ENCODE measurements at places on chromosomes 16 and 17.

GRCh38 chr16:14069818-14070217 lies 1.3 kb upstream of the MRTFB start:
- no peak for DNase-seq

DNA sequence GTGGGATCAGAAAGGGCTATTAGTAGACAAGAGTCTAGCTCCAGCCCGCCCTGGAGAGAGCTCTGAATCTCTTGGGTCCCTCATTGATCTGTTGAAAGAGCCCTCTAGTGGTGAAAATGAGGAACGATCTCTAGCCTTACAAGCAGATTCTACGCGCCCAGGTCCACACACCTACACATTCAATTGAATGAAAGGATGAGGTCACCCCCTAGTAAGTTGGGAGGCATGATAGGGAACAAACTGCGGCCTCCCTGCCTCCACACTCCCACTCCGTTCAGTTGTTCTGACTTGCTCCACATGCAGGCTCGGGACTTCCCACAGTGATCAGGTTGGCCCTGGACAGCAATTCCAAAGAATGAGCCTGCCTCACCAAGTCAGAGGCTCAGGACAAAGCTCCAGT lies 2.9 kb upstream of the CACNG3 start:
- DNase-seq, result peak; percentile 56

DNA sequence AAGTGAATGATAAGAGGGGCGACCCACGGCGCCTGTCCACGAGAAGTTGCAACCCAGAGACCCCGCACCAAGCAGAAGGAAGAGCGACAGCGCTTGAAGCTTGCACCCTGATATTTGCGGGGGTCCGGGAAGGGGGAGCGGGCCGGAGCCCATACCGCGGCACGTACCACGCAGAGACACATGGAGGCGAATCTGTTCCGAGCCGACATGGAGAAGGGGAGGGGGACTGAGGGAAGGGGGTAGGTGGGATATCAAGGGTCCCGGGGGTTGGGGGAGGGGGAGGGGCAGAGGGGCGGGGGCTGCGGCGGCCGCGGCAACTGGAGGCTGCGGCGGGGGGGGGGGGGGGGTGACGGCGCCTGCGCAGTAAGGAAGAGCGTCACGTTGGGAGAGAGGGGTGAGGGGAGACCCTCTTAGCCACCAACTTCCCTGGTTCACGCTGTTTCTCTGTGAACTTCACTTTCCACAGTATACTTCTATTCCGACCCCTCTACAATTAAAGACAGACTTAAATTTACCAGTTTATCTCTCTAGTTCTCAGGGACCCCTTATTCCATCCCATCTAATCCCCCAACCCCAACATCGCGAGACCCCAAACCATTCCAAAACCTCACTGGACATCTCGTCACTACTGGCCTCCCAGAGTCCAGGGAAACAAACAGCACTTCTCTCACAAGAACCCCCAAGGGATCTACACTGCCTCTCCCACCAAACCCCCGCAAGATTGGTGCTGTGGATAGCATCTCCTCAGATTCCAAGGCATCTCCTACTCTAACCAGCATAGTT lies 8.0 kb downstream of the DLG4 start:
- DNase-seq, result no peak

DNA sequence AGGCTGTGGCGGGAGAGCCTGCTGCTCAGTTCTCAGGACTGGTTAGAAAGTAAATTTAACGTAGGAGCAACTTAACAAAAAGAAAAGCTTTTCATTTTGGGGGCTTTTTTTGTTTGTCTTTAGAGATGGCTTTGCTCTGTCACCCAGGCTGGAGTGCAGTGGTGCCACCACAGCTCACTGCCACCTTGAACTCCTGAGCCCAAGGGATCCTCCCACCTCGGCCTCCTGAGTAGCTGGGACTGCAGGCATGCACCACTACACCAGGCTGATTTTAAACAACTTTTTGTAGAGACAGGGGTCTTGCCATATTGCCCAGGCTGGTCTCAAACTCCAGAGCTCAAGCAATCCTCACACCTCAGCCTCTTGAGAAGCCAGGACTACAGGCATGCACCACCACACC lies 205.0 kb downstream of the RPTOR start:
- no peak for DNase-seq

DNA sequence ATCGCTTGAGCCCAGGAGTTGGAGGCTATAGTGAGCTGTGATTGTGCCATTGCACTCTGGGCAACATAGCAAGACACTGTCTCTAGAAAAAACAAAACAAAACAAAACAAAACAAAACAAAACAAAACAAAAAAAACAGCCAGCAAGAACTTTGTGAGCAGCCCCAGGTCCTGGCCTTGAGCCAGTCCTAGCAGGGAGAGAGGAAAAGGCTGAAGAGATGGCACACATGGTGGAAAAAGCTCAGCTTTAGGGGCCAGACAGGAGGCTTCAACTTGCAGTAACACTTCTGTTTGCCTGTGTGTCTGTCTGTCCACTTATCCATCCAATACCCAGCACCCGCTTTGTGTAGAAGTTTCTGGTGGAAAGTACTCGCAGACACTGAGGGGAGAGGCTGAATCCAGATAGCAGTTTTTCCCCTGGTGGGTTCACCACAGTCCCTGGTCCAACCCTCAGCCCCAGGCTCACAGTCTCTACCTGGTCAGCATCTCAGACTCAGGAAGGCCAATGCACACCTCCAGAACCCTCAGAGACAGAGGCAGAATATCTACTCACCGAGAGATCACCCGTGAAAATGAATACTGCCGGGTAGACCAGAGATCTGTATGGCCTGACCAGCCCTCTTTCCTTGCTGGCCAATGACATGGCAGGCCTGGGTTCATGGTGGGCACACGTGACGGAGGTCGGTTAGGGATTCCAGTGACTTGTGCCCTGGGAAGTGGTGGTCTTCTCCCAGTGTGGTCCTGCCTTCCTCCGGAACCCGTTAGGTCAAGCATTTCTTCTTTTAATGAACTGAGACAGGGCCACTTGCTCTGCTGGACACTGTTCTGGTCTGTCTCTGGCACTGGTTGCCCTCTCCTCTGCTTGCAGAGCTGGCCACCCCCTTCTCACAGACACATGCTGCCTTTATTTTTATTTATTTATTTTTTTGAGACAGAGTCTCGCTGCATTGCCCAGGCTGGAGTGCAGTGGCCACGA lies 79.5 kb upstream of the DNAJA2 start:
- no peak for DNase-seq

DNA sequence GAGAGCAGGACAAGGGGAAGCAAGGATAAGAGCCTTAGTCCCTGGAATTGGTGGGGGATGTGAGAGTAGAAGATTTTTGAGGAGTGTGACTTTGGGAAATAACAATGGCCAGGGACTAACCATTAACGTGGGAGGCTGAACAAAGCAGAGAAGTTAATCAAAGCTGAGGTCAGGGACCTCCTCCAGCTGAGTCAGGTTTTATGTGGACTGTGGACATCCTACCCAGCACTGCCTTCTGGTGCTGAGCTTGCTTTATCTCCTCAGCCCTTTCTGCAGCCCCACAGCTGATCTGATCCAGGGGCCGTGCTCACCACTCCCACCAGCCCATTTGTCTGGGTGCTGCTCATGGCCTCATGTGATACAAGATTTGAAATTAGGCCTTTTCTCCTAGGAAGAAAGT lies 146.6 kb downstream of the SHISA6 start:
- no peak for DNase-seq

DNA sequence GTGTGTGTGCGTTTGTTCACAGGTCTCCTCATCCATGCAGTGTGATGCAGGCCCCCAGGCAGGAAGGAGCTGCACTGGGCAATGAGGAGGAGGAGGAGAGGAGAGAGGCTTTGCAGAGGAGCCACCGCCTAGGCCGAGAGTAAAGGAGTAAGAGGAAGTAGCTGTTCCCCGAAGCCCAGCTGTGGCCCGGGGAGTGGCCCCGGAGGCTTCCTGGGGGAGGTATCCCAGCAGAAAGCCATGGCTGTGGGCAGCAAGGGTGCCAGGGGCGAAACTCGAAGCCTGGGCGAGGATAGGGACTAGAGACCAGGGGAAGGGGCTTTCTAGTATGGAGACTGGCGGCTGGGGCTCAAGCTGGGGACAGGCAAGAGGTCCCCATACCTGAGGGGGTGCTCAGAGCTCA lies 12.2 kb downstream of the C16orf95 start:
- DNase-seq, result no peak

DNA sequence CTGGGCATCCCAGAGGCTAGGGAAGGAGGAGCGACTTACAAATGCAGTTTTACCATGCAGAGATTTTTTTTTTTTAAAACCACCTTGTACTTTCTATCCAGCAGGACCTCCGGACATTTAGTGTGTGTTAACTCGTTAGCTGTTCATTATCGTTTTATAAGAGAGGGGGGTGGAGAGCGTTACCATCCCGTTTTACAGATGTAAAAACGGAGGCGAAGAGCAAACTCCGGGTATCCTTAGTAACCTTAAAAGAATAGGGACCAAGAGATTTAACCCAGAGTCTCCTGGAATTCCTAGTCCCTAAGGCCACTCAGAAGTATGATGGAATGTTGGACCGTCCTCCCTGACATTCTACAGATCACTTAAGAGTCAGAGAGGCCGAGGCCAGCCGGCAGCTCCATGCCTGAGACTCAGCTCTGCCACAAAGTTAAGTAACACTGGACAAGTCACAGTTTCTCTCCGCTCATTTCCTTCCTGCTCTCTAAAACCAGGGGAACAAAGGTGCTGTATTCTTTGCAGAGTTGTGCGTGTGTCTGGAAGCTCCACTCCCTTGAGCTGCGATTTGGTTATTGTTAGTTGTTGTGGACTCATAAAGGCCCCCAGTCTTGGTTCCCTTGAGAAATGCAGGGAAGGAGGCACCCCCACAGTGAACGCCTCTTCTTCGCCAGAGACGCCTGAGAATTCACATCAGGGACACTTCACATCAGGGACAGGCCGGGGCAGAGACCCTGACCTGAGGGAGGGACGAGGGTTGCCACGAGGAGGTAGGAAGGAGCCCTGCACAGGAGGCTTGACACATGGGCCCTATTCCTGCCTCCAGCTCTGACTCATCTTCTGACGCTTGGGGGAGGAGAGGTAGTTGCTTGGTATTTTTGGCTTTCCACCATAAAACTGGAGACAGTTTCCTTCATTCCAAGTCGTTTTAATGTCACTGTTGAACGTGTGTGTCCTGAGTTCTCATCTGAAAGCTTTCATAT lies 1.2 kb downstream of the DUSP14 start:
- peak; percentile 8 for DNase-seq

- no peak for DNase-seq
Observed at GRCh38 chr17:67520252-67520906, 143.3 kb downstream of the PITPNC1 start.

DNA sequence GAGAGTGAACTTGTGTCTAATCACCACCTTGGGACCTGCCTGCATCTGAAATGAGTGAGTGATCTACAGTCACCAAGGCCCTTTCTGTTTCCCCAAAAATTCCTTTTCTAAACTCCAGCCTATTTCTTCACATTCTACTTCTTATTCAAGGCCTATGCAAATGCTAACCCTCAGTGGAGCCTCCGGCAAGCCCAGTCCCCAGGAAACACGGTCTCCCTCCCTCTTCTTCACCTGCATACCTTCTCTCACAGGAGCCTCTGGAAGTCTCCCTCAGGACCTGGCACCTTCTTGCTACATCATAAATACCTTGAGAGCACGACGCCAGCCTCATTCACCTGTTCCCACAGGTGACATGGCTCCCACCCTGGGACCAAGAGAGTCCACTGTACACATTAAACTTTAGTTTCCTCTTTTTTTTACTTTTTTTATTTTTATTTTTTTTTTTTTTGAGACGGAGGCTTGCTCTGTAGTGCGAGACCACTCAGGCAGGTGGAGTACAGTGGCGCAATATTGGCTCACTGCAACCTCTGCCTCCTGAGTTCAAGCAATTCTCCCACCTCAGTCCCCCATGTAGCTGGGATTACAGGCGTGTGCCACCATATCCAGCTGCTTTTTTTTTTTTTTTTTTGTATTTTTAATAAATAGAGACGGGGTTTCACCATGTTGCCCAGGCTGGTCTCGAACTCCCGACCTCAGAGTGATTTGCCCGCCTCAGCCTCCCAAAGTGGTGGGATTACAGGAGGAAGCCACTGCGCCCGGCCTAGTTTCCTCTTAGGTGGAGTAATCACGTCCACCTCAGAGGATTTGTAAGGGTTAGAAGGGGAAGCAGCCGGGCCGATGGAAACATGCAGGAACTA lies 97.3 kb downstream of the ANKRD11 start:
- no peak for DNase-seq

DNA sequence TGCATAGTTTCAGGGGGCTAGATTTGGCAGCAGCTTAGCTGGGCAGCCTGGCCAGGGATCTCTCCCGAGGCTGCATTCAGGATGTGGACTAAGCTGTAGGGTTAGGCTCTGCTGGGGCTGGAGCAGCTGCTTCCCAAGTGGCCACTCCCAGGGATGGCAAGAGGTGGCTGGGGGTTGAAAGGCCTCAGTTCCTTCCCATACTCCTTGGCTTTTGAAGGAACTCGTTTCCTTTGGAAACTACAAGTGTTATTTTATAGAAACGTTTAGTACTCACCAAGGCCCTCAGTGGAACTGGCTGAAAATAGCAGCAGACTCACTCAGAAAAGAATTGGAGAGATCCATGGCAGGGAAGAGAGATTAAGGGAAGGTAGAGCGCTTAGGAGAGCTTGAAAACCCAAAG lies 76.4 kb downstream of the WWP2 start:
- DNase-seq, result no peak

GRCh38 chr16:68190736-68191510 lies 45.0 kb downstream of the ESRP2 start:
- DNase-seq, result no peak

DNA sequence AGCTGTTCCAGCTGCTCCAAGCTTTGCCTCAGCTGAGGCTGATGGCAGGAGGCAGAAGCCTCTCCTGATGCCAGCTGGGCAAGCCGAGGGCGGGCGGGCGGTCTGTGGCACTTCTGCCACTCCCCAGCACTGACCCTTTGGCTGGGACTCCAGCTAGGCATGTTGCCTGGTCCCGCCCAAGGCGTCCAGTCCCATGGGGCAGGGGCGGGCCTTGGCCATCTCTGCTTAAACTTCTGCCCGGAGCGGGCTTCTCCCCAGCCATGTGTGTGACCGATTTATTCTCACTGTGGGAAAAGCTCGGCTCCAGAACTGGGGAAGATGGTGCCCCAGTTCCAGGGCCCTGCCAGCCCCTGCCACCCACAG lies 349.1 kb downstream of the SEC14L1 start:
- DNase-seq, result no peak

- DNase-seq, result peak; percentile 10
Observed at GRCh38 chr17:43176119-43176570, 5.1 kb downstream of the NBR1 start.

DNA sequence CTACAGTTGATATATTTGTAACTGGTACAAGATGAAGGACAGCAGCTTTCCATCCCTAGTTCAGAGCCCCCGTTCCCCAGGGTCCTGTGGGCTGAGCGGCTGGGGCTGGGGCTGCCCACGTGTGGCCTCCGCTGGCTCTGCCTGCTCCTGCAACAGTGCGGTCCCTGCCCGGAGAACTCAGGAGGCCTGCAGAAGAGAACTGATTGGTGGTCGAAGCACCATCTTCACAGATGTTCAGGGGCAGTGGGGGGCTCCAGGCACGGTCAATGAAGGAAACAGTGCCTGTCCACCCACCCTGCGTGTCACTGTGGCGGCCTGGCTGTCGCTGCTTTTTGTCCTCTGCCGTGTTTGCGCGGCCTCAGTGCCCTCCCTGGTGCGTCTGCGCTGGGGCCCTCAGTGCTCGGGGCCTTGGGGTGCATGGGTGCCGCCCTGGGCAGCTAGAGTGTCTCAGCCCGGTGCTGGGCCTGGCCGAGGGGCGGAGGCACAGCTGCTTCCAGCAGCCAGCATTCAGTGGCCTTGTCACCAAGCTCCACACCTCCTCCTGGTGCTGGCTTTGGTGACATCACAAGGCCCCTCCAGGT lies 4.2 kb upstream of the NUDT16L1 start:
- no peak for DNase-seq

All from CD4-positive, alpha-beta T cell treated with Interleukin-4 for 4 hours (primary cell).